ENCODE measurements at places on chromosomes 1 and 21. TPM values are rescaled to one million over a fixed set of nuclear protein-coding genes. Genes with fewer than 3 reads are reported as not detected.
A peak's percentile ranks its signal among the peaks of the same experiment; 100 is the strongest.

DNA sequence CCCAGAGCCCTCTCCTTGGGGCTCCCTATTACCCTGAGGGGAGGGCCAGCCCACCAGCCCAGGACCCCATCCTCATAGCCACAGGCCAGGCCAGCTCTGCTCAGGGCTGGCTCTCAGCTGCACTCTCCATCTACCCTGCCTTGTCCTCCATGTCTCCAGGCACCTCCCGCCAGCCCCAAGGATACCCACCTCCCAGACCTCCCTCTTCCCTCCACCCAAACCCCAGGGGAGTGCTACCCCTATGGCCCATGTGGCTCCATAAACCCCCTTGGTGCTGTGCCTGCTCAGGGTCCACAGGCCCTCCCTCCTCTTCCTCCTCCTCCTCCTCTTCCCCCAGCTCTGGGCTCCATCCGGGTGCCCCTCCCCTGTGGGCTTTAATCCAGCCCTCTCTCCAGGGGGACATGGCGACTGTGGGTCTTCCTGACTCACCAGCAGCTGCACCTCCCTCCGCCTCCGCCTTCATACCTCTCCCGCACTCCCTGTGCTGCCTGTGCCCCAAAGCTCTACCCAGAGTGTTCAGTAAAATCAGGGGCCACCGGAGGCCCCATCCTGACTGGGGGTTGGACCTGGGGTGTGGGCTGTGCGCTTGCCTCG is 9.1 kb downstream of the YBEY start:
- no peak overlapping the region for H3K4me3 ChIP-seq
- peaks cover 8% of the 10 kb centered on the region for H3K27me3 ChIP-seq
- H3K4me1 ChIP-seq: no peaks in the 10 kb centered on the region
- peak; percentile 22 for DNase-seq

Gene MYCL
- 38.8 TPM for total RNA-seq

Gene PTPN7
- total RNA-seq: not detected

DNA sequence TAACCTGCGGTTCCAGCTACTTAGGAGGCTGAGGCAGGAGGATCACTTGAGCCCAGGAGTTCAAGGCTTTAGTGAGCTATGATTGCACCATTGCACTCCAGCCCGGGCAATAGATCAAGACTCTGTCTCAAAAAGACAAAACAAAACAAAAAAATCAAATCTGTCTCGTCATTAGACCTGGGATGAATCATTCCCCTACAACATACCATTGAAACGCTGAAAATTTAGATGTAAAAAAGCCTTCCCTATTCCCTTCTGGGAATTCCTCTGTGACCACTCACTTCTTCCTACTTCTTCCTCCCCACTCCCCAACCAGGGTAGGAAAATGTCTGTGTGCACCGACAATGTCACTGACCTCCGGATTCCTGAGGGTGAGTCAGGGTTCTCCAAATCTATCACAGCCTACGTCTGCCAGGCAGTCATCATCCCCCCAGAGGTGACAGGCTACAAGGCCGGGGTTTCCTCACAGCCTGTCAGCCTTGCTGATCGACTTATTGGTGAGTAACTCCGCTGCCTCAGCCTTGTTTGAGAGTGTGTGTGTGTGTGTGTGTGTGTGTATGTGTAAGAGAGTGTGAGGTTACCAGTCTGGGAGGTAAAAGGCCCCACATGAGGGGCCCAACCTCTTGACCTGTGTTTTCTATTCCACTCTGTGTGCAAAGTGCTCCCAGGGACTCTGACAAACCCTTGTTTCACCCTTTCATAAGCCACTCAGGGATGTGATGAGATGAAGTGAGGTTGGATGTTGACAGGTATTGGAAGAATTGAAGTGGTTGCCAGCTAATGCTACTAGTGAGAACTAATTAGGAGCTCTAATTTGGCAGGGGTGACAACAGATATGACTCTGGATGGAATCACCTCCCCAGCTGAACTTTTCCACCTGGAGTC is 16.3 kb upstream of the SARS1 start:
- H3K27me3 ChIP-seq: no peaks in the 10 kb centered on the region
- H3K4me3 ChIP-seq: no peak overlapping the region
- no peaks in the 10 kb centered on the region for H3K4me1 ChIP-seq
- no peaks in the 10 kb centered on the region for H3K36me3 ChIP-seq
- H3K27ac ChIP-seq: no peak overlapping the region

DNA sequence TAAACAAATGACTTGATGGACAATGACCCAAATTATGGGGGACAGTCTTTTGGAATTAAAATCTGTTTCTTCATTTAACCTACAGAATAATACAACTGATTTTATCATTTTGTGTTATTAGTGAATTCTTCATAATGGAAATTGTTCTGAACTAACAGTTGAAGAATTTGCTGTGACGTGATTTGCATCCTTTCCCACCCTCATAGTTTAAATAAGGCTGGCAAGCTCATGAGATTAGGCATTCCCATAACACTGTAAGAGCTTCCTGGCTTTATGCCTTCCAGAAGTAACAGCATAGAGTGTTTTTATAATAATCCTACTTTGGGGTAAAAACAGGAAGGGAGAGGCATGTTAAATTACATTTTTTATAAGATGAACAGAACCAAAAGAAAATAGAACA is 95.7 kb downstream of the ATP6V1G3 start:
- no peaks in the 10 kb centered on the region for H3K36me3 ChIP-seq
- no peaks in the 10 kb centered on the region for H3K4me1 ChIP-seq
- H3K4me3 ChIP-seq: no peak overlapping the region

- no peak overlapping the region for H3K4me3 ChIP-seq
- H3K27me3 ChIP-seq: no peaks in the 10 kb centered on the region
- H3K36me3 ChIP-seq: no peaks in the 10 kb centered on the region
- no peak for DNase-seq
- no peak overlapping the region for H3K27ac ChIP-seq
Observed at GRCh38 chr1:85984636-85985035, 171.9 kb downstream of the COL24A1 start.

Measured in GM23338 (cell line).